ENCODE measurements at places on chromosomes 1 and 21. TPM values are rescaled to one million over a fixed set of nuclear protein-coding genes. Genes with fewer than 3 reads are reported as not detected.

DNA sequence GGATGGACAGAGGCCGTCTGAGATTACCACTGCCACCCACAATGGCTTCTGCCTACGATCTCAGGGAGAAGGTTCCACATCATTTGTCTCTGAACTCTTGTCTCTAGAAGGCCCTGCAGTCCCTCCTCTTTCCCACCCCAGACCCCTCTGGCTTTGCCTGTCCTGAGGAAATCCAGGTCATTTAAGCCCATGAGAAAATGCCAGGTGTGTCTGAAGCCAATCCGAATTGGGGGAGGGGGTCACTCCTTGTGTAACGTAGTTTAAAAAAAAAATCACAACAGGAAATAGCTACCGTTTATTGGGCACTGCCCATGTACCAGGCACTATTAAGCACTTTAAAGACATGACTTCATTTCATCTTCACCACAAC is 7.5 kb upstream of the MYOM3 start:
- no peak overlapping the region for H3K4me3 ChIP-seq
- no peaks in the 10 kb centered on the region for H3K36me3 ChIP-seq
- no peak for DNase-seq
- no peak overlapping the region for H3K27ac ChIP-seq

Gene DHRS3
- total RNA-seq, result 56.4 TPM

Gene RGS5
- total RNA-seq, result 4.5 TPM

DNA sequence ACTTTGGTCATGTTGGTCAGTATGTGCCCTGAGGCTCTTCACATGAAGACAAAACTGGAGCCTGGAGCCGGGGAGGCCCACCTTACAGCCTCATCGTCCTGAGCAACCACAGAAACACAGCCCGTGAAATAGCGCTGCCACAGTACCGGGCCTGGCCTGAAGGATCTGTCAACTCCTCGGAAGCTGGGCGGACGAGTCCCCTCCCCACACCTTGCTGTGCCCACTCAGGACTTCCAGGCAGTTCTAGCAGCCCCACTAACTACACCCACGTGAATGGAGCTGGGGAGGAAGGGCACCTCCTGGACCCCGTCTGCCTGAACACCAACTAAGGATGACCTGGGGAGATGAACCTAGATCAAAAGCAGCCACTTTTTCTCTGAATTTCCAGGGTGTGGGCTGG is 24.7 kb downstream of the SDE2 start:
- no peak overlapping the region for H3K4me3 ChIP-seq
- no peak overlapping the region for H3K27ac ChIP-seq
- H3K4me1 ChIP-seq, result peaks cover 7% of the 10 kb centered on the region
- no peaks in the 10 kb centered on the region for H3K27me3 ChIP-seq
- no peak for DNase-seq
- peaks cover 10% of the 10 kb centered on the region for H3K36me3 ChIP-seq

Gene BCAN
- total RNA-seq, result not detected

Gene OR2L13
- not detected for total RNA-seq

GRCh38 chr1:147603986-147604385 is 62.7 kb downstream of the BCL9 start:
- H3K27me3 ChIP-seq, result no peaks in the 10 kb centered on the region
- DNase-seq, result no peak
- H3K36me3 ChIP-seq, result peaks cover 13% of the 10 kb centered on the region
- peaks cover 12% of the 10 kb centered on the region for H3K4me1 ChIP-seq
- no peak overlapping the region for H3K27ac ChIP-seq
- no peak overlapping the region for H3K4me3 ChIP-seq

Gene TSPEAR
- total RNA-seq, result not detected

Gene FAM177B
- total RNA-seq, result 1.1 TPM

DNA sequence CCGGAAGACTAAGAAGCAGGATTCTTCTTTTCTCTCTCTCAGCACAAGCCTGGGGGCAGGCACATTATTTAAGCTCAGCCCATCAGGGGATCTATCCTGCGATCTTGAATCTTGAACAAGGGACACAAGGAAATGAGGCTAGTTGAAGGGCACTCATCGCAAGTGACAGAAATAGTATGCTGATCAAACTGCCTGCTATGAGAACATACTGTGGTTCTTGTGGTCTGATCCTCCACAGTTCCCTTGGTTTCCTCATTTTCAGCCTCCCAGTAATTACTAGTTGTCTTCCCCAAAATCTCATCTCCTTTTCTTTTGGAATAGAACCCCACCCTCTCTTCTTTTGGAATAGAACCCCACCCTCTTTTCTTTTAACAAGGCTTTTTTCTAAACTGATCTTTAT is 6.5 kb downstream of the ANKRD45 start:
- no peak overlapping the region for H3K27ac ChIP-seq
- H3K4me1 ChIP-seq, result no peaks in the 10 kb centered on the region
- no peaks in the 10 kb centered on the region for H3K27me3 ChIP-seq
- no peak for DNase-seq

Data from T-cell (primary cell).